Transverse colon (tissue), 4 donors: ENCODE measurements at places on chromosomes 6 and 20. TPM values are rescaled to one million over a fixed set of nuclear protein-coding genes. Genes with fewer than 3 reads are reported as not detected.
A peak's percentile ranks its signal among the peaks of the same experiment; 100 is the strongest.

- DNase-seq: peak; percentile 18
- no peaks in the 10 kb centered on the region for H3K36me3 ChIP-seq
- H3K4me3 ChIP-seq: no peak overlapping the region
These were observed 59.4 kb downstream of the UBE2V1 start for GRCh38 chr20:50053362-50054230.

DNA sequence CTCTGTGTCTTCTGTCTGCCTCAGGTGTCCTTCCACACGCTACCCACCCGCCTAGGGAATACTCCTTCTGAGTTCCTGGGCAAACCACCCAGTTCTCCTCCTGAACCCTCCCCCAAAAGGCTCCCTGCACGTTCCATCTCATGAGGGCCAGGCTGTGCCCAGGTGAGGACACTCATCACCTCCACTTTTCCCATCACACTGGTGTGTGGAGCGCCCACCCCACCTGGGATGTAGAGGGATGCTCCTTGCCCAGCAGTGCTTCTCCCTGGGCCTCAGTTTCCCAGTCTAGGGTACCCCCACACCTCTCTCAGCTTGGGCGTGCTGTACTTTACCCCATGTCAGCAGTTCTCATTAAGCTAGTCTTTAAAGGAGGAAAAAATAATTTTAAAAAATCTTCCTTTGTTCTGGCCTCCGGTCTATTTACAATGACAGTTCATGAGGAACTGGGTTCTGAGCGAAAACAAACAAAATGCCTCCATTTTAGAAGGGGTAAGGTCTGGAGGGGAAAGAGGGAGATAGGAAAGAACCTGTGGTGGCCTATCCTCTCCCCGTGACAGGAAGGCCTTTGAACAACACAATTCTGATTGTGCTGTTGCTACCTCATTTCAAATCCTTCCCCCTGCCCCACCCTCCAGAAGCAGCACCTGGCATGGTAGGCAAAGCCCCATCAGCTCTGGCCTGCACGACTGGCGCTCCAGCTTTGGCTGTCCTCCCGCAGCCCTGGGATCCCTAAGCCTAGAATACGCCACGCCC lies 1.7 kb upstream of the C20orf203 start:
- no peak overlapping the region for H3K27ac ChIP-seq
- no peaks in the 10 kb centered on the region for H3K4me1 ChIP-seq
- H3K27me3 ChIP-seq: no peaks in the 10 kb centered on the region
- DNase-seq: no peak

DNA sequence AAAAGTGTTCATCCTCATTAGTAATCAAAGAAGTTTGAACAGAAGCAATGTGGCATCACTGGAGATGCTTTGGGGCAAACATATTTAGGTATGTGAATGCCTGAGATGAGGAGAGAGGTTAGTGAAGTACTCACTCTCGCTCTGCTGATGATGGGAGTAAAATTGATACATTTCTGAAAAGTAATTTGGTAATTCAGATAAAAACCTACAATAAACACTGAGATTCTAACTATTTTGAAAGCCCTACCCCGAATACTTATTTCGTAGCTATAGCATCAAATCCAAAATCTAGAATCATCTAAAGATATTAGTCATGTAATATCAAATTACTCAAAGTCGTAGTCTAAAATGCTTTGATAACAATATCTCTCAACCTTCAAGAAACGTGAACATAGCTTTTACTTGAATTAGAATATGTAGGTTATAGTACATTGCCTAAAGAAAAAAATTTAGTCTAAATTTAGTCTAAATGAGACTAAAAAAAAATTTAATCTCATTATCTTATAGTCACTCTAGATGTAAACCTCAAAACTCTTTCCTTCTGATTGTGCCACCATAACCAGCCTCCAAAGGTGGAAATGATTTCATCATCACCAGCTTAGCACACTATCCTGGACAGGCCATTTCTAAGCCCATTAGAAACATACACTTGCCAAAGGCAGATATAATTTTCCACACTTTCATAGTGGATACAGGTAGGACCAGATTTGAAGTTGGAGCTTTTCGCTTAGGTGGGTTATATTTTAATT lies 232.5 kb upstream of the TAB2 start:
- H3K36me3 ChIP-seq: no peaks in the 10 kb centered on the region
- H3K27me3 ChIP-seq: no peaks in the 10 kb centered on the region
- no peak overlapping the region for H3K27ac ChIP-seq
- H3K4me1 ChIP-seq: no peaks in the 10 kb centered on the region
- H3K4me3 ChIP-seq: no peak overlapping the region

- no peak for DNase-seq
- no peaks in the 10 kb centered on the region for H3K36me3 ChIP-seq
- no peak overlapping the region for H3K27ac ChIP-seq
- no peak overlapping the region for H3K4me3 ChIP-seq
These were observed 9.9 kb downstream of the ADIG start for GRCh38 chr20:38590676-38591473.

GRCh38 chr6:4459996-4460395 lies 316.2 kb upstream of the CDYL start:
- DNase-seq: no peak
- no peaks in the 10 kb centered on the region for H3K27me3 ChIP-seq
- H3K4me3 ChIP-seq: no peak overlapping the region
- peak overlapping the region; percentile 8 for H3K27ac ChIP-seq
- H3K36me3 ChIP-seq: no peaks in the 10 kb centered on the region

GRCh38 chr6:1386038-1386709 lies 3.2 kb upstream of the FOXF2 start:
- no peak for DNase-seq
- H3K27me3 ChIP-seq: peaks cover 97% of the 10 kb centered on the region
- H3K4me1 ChIP-seq: peaks cover 37% of the 10 kb centered on the region
- peak overlapping the region; percentile 16 for H3K4me3 ChIP-seq
- no peaks in the 10 kb centered on the region for H3K36me3 ChIP-seq

GRCh38 chr6:45966340-45966739 lies 49.3 kb downstream of the CLIC5 start:
- no peaks in the 10 kb centered on the region for H3K27me3 ChIP-seq
- no peak for DNase-seq
- H3K4me1 ChIP-seq: peaks cover 6% of the 10 kb centered on the region

GRCh38 chr6:114783083-114783482 lies 440.3 kb upstream of the HS3ST5 start:
- no peaks in the 10 kb centered on the region for H3K4me1 ChIP-seq
- H3K36me3 ChIP-seq: no peaks in the 10 kb centered on the region
- H3K27ac ChIP-seq: no peak overlapping the region
- no peak for DNase-seq
- no peak overlapping the region for H3K4me3 ChIP-seq

- DNase-seq: no peak
- H3K27me3 ChIP-seq: no peaks in the 10 kb centered on the region
- H3K27ac ChIP-seq: no peak overlapping the region
- no peak overlapping the region for H3K4me3 ChIP-seq
- no peaks in the 10 kb centered on the region for H3K4me1 ChIP-seq
These were observed 112.8 kb downstream of the LAMP5 start for GRCh38 chr20:9627219-9627618.

- DNase-seq: no peak
- H3K4me3 ChIP-seq: no peak overlapping the region
- H3K27me3 ChIP-seq: no peaks in the 10 kb centered on the region
- no peaks in the 10 kb centered on the region for H3K4me1 ChIP-seq
- no peak overlapping the region for H3K27ac ChIP-seq
These were observed 105.5 kb downstream of the HUS1B start for GRCh38 chr6:551405-551804.

MTHFD1L gene
- 10.1 TPM for total RNA-seq

HAO1 gene
- not detected for total RNA-seq

ENPP5 gene
- total RNA-seq: not detected

SLC35F1 gene
- total RNA-seq: 1.1 TPM

BACH2 gene
- total RNA-seq: 7.5 TPM

RAET1G gene
- not detected for total RNA-seq

TRIM15 gene
- total RNA-seq: 5.8 TPM
